ENCODE measurements at places on chromosomes 11 and 22.
A peak's percentile ranks its signal among the peaks of the same experiment; 100 is the strongest.

DNA sequence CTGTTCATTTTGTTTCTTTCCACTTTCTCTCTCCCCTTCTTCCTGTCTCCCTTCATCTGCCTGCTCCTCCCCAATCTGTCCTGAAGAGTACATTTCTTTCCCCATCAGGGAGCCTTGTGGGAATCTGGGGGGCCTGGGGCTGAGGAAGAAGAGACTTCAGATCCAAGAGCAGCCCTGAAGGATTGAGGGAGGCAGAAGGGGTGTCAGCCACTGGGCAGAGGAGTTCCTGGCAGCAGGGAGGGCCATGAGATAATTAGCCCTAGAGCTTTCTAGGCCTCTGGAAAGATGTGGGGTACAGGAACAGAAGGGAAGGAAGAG is 24.4 kb upstream of the OAF start:
- no peak for DNase-seq

GRCh38 chr22:24975813-24976341 is 23.4 kb downstream of the KIAA1671 start:
- DNase-seq: no peak

GRCh38 chr11:121446752-121447156 is 5.4 kb upstream of the SORL1 start:
- no peak for DNase-seq

DNA sequence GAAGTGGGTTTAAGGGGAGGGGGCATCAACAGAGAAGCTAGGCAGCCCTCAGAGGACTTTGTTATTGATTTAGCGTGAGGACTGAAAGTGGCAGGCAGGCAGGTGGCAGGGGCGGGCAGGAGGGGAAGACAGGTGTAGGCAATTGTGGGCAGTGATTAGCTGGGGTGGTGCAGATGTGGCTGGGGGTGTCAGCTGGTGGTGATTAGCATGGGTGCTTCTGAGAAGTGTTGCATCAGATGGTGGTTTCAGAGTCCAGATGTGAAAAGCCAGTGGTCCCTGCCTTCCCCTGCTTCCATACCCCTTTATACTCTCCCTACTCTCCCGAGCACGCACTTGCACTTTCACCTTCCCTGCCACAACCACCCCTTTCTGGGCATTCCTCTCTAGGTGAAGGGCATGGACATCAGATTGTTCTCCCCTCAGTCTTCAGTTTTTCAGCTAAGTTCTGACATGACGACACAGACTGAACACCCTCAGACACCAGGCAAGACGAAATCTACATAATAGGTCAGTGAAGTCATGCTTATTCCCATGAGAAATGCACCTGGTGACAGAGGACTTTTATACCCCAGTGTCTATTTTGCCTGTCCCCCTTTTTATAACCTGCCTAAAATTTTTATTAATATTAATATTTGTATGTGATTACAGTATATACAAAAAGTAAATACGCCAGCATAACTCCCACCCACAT is 435.7 kb upstream of the CADM1 start:
- no peak for DNase-seq

DNA sequence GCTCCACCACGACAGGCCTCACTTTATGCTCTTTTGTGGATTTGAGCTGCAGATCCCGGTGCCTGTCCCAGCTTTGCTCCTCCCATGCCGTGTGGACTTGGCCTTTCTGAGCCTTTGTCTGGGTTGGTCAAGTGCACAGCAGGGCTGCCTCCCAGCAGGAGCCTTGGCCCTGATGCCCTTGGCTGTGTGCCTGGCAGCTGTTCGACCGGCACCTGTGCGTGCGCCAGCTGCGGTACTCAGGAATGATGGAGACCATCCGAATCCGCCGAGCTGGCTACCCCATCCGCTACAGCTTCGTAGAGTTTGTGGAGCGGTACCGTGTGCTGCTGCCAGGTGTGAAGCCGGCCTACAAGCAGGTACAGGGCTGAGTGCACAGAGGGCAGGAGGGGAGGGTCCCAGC is 46.5 kb downstream of the MYO7A start:
- DNase-seq: no peak

GRCh38 chr11:1674173-1675131 is 22.5 kb upstream of the KRTAP5-6 start:
- no peak for DNase-seq

- no peak for DNase-seq
These were observed 53.7 kb downstream of the UBASH3B start for GRCh38 chr11:122709039-122709760.

DNA sequence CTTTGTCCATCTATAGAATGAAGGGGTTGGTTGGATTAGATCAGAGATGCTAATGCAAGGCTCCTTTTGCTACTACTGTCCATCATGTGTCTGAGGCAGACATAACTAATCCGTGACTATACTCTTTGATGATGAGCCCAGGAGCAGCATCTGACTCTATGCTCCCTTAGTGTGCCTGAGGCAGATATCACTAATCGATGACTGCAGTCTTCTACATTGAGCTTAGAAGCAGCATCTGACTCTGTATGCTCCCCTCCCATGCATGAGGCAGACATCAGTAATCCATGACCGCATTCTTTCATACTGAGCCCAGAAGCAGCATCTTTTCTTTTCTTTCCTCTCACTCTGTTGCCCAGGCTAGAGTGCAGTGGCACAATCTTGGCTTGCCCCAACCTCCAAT is 4.2 kb downstream of the TCN2 start:
- DNase-seq: no peak

DNA sequence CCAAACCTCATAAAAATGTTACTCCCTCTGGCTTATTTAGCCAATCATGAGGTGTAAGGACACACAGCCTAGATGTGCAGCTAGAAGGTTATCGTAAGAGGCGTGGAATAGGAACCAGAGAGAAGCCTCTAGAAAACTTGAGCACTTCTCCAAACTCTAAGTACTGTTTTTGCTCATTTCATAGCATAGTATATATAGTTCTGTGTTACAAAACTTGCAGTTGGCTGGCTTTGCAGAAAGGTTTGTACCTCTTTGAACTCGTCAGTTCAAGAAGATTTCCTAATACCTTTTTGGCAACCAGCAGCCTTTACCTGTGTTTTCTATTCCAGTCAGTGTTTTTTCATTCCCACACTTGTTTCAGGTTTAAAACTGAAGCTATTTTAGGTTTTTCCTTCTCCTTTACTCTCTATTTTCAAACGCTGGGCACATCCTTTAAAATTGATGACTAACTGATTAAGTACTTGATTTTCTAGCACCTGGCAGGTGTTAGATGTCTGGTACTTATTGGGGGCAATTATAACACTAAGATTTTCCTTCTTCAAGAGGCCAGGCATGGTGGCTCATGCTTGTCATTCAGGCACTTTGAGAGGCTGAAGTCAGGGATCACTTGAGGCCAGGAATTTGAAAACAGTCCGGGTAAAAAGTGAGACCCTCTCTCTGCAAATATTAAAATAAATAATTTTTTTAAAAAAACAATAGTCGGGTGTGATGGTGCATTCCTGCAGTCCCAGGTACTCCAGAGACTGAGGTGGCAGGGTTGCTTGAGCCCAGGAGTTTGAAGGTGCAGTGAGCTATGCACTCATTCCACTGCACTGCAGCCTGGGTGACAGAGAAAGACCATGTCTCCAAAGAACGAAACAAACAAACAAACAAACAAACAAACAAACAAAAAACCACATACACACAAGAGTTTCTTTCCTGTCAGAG is 125.2 kb downstream of the LRRC4C start:
- DNase-seq: no peak

DNA sequence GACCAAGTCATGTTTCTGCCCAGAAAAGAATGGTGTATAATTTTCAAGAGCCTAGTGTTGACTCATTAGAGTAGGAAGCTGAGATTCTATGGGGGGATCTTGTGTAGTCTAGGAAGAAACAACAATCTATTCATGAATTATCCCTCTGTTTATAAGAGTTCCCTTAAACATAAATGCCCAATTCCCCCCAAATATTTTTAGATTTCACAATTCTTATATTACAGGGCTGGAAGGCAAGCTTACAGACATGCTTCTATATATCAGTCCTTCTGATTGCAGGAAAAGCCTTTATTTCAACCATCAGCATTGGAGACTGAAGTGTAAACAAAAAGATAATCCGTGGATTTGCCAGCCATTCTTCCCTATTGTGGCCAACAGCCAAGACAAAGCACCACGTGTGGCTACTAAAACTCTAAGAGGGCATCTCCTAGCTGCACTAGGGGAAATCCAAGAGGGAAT is 71.4 kb downstream of the NAT10 start:
- DNase-seq: no peak

- no peak for DNase-seq
These were observed 58.3 kb upstream of the SORL1 start for GRCh38 chr11:121393855-121394254.

DNA sequence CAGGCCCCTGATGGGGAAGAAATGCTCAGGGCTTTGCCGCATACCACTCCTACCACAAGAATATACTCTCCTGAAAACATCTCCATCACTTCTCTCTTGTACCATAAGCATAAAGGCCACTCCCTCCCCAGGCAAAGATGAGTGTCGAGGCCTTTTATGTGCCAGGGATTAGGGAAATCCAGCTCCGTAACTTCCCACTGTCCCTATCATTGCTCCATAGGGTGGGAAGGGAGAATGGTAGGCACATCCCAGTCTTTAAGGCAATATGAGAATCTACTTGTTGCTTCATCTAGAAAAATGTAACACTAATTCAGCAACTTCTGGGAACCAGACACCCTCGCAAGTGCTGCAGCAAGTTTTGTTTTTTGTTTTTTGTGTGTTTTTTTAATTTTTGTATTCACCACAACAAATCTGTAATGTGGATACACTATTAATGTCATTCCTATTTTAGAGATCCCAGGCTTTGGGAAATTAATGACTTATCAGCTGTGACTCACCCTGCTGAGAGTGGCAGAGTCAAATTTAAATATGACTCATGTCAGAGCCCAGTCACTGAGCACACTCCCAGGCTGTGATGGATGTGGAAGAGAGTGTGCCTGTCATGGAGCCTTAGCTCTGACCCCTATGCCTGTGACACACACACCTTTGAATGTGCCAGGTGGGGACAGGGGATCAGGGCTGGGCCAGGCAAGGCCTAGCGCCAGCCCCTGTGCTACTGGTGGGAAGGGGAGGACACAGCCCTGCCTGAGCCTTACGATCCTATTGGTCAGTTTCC is 23.4 kb downstream of the PANX1 start:
- peak; percentile 55 for DNase-seq

GRCh38 chr22:16806401-16806800 is 18.8 kb downstream of the XKR3 start:
- no peak for DNase-seq

DNA sequence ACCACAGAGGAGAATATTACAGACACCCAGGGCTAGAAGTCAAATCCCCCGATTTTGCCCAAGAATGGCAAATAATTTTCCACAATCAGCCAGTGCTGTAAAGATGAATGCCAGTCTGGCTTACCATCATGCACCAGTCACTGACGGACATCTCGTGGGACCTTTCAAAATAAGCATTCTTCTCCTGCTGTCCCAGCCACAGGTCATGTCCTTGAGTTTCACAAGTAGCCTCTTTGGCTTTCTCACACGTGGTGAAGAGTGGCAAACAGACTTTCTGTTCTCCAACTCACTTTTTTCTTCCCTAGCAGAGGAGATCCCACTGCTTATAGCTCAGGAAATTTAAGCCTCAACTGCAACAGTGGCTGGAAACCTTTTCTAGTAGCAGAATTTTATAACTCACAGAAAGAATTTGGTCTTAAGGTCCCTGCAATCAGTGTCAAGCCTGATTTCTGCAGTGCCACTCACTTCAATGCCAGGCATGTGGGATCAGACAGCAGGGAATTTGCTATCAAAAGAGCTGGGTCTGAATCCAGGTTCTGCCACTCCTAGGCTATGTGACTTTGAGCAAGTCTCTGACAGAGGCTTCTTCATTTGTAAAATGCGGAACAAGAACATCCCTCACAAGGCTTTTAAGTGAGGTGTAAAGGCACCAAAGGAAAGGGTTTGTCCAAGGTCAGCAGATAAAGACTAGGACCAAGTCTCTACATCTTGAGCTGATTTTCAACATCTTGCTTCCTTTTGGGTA is 3.6 kb downstream of the PIK3IP1 start:
- no peak for DNase-seq
